ENCODE measurements at places on chromosomes 2 and 18.

GRCh38 chr2:137237055-137237454, 471.7 kb downstream of the THSD7B start:
- DNase-seq = no peak

GRCh38 chr2:69011611-69012157, 1.3 kb upstream of the ANTXR1 start:
- no peak for DNase-seq

GRCh38 chr18:37493352-37493935, 72.2 kb downstream of the CELF4 start:
- no peak for DNase-seq

DNA sequence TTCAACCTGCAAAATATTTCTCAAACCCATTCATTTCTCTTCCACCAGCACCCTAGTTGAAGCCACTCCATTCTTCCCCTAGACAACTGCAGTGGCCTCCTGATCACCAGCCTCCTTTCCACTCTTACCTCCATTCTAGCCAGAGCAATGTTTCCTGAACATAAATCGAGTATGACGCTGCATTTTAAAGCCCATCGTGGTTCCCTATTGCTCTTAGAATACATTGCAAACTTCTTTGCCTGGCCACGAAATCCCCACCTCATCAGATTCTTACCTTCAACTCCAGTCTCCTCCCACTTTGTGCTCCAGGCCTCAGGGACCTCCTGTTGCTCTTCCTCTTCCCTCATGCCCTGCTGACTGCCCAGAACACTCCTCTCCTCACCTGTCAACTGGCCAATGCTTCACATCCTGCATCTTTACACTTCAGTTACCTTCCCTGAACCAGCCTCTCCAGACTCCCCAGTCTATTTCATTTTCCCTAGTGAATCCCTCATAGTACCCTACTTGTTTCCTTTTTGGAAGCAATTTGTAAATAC, 176.5 kb upstream of the CTAGE1 start:
- no peak for DNase-seq

DNA sequence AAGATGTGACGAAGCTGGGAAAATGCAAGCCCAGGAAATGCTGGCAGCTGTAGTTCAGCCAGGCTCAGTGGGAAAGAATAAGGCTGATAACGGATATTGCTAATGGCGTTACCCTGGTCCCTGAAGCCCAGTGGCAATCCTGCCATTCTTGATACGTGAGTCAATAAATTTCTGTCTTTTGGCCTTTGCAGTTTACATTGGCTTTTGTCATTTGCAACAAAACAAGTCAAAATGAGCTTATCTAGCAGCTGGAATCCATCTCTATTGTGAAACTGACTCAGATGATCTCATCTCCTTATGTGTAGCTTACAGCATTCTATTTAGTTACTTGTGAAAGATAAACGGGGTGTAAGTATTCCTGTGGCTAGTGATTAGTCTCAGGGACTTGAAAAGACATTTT, 43.8 kb downstream of the ARL6IP6 start:
- DNase-seq = no peak

DNA sequence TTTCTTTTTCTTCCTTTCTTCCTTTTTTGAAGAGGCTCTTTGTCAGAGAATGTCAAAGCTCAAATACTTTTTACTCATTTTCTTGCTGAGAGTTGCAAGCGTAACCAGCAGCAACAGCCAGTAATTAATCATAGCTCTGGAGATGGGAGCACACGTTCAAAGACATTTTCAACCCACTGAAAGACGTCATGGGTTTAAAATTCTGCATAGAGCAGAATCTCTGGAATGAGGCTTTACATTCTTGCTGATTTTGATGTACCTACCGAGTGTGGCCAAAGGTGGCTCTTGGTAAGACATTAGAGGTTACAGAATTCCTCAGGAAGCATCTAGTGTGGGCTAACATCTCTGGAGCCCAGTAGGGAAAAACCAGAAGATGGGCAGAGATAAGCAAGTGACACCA, 292.5 kb downstream of the MTX2 start:
- no peak for DNase-seq

- no peak for DNase-seq
Observed at GRCh38 chr2:170744248-170745002, 25.8 kb upstream of the ERICH2 start.

DNA sequence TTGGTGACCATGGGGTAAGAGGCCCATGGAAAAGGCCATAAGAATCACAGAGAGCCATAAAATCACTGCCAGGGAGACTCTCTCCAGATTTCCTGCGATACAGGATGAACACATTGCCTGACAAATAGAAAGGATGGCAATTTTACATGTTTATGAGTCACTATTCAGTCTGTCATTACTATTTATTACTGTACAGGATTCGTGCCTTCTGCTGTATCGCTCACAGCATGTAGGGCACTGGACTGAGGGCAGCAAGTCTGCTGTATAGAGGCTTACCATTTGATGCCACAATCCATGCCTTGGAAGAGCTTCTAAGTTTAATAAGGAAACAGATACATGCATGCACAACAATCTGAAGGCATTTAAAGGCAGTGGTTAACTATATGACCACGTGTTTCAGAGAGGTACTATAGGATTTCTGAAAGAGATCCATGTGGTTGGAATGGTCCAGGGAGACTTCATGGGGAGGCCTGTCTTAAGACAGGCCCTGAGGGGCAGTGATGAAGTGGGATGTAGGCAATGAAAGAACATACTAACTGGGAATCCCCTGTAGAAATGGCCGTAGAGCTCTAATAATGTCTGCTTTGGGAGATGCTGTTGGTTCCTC, 702.4 kb upstream of the RAB6C start:
- no peak for DNase-seq

DNA sequence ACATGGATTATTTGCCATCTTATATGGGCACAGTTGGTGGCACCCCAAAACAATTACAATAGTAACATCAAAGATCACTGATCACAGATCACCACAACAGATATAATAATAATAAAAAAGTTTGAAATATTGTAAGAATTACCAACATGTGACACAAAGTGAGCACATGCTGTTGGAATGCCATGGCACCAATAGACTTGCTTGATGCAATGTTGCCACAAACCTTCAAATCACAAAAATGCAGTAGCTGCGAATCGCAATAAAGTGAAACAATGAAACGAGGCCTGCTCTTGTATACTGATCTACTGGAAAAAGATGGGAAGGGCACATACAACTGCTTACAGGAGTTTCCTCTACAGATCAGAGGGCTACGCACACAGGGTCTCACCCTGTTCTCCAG, 32.2 kb upstream of the AMMECR1L start:
- no peak for DNase-seq

- DNase-seq = no peak
Observed at GRCh38 chr2:120626566-120626965, 109.1 kb upstream of the GLI2 start.

- DNase-seq = no peak
Observed at GRCh38 chr2:239204136-239204875, 196.5 kb downstream of the HDAC4 start.

GRCh38 chr18:76943542-76944339, 121.4 kb downstream of the ZNF236 start:
- no peak for DNase-seq

- DNase-seq = no peak
Observed at GRCh38 chr18:389658-390357, 110.7 kb downstream of the COLEC12 start.

DNA sequence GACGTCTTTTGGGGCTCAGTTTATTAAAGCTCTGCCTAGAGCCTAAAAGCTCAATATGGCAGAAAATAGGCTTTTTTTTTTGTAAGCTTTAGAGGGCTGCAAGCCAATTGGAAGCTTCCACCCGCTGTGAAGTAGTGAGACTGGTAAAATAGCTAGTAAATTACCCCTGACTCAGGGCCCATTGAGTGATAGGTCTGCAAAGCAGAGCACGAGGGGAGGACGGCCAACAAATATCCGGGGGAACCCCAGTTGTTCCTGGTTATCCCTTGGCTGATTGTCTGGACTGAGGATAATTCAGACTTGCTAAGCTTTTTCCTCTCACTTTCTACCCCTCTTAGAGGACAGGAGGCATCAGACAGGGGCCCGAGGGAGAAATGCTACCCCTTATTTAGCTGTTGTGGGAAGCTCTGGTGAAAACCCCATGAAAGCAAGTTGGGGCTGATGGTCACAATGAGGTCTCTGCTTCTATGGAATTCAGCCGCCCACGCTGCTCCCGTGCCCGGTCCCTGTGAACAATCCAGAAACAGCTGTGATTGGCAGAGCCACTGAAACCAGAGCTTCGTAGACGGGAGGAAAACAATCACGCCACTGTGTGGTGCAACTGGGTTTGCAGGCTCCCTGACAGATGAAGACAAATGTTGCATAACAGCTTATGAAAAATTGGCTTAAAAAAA, 141.9 kb upstream of the LGALSL start:
- DNase-seq = no peak

DNA sequence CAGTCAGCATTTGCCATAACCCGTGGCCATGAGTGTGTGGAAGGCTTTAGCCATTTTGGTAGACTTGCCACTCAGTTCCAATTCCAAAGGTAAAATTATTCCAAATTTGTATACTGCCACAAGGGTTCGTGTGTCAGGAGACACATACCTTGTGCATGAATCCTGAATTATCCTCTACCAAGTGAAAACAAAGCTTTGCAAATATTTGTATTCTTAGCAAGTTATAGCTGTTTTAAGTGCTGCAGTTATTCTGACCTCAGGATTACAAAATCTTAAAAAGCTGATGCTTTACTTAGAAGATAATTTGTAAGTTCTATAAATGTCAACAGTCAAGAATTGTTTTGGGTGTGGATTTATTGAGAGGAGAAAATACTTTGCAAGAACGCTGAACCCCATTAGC, 100.6 kb downstream of the ANTXR1 start:
- DNase-seq = no peak

DNA sequence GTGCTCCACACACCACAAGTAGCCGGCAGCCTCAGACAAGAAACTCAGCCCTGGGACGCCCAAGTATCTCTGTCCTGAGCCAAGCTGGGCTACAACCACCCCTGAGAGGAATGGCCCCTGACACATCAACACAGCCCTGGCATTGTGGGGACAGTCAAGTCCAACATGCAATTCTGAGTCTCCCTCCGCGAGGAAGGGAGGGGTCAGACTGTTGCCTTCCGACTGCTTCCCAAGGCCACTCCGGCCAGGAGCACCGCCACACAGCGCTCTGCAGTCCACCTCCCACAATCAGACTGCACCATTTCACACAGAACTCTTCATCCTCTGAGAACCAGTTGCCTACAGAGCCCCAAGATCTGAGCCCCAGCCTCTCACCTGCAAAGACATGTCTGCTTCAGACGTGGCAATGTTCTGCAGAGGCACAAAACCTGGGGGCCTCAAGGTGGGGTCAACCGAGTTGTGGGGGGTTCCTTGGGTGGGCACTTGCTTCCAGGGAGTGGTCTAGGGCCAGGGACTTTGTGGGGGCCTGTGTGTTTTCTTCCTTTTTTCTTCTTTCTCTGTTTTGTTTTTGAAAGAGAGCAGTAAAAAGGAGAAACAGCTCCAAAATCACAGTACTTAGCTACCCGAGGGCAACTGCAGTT, 76.7 kb upstream of the SALL3 start:
- no peak for DNase-seq

GRCh38 chr2:25257032-25257552, 84.6 kb downstream of the DNMT3A start:
- DNase-seq = no peak

- DNase-seq = no peak
Observed at GRCh38 chr2:42337356-42337820, 23.6 kb downstream of the COX7A2L start.

DNA sequence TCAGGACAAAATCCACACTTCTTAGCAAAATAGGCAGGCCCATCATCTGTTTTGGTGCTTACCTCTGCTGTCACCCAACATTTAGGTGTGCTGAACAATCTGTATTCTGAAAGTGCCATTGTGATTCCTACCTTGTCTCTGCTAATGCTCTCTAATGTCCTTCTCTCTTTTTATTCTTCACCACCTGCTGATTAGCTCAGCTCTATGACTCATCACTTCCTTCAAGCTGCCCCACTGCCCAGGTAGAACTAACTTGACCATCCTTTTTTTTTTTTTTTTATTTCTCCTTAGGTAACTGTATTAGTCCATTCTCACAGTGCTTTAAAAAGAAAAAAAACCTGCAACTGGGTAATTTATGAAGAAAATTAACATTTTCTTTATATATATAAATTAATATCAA, 478.7 kb upstream of the POU3F3 start:
- DNase-seq = no peak

DNA sequence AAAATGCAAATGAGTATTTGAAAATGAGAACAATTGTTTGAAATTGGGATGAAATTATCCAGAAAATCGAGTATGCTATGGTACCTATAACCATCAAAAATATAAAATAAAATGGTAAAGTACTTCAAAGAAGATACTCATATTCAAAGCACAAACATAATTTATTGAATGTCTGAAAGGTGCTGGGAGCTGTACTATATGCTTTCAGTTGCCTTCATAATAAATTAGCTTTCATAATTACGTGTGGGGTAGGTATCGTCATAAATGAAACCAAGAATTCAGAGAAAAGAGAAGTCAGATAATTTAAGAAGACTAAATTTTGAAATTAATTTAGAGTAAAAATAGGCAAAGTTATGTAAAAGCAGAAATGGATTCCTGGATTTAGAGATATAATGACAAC, 721.9 kb upstream of the ACVR2A start:
- no peak for DNase-seq

GRCh38 chr18:37846996-37847395, 281.4 kb upstream of the CELF4 start:
- DNase-seq = no peak

GRCh38 chr2:159561786-159562185, 54.6 kb downstream of the BAZ2B start:
- no peak for DNase-seq

DNA sequence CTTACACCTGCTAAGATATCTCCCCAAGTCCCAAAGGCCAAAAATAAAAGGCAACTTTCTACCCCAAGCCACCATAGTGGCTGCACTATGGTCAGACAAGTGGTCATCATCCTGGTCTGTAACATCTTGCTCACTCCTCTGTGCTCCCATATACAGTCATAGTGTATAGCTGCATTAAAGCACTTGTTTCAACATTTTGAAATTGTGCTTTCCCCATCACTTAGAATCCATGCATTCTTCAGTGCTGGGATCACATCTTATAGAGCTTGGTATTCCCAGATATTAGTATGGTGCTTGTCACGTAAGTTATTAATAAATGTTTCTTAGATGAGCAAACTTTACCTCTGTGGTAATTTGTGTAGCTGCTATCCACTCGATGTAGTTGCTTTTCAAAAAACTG, 40.4 kb upstream of the CDC42EP3 start:
- no peak for DNase-seq

DNA sequence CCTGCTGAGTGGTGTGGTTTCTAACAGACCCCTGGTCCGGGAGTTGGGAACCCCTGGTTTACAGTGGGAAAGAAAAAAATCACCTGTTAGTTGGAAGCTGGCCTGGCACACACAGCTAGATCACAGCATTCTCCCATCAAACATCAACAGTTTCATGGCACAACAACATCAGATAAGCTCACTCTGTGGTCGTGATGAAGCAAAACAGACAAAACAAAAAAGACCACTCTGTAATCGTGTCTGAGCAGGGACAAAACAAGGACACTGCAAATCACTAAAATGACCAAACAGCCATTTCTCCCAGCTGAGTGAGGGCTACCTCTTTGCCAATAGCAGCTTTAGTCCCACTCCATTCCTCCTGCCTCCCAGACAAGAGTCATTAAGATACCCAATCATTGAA, 9.0 kb upstream of the IMPACT start:
- DNase-seq = no peak

All from stimulated activated CD4-positive, alpha-beta T cell treated with anti-CD3 and anti-CD28 coated beads, Interleukin-12 subunit alpha, Interleukin-12 subunit beta, amount 100 ng/mL, for 24 hours (primary cell).